ENCODE measurements at places on chromosomes 1 and 21.

DNA sequence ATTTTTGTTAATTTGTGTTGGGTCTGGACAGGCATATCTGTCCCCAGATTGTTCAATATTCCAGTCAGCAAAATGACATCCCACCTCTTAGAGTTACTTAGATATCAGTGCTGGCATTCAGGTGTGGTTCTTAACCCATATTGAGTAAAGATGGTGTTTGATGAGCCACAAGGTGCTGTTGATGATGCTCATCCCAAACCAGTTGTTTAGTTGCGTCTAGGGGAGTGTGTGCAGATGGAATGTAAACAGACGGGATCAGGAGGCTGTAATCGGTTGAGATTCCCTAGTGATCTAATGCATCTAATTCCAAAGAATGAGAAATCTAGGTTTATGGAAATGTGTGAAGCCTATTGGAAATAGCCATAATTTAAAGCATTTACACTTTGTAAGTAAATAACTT lies 1.1 kb downstream of the HOOK1 start:
- no peak for DNase-seq

- DNase-seq = no peak
Measured at GRCh38 chr1:93087532-93087931, 8.4 kb downstream of the MTF2 start.

DNA sequence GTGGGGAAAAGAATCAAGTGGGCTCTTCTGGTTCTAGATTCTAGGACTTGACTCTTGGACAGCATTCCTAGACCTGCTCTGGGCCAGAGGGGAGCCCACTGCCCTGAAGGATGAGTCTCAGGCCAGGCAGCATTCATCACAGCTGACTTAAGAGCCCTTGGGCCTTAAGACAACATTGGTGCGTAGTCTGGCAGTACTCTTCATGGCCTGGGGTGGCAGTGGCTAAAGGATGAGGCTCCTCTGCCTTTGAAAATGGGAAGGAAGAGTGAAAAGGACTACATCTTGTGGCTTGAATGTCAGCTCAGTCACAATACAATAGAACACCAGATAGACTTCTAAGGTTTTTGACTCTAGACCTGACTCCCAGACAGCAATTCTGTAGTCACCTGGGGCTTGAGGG lies 1415.1 kb upstream of the PRMT6 start:
- DNase-seq = no peak

- DNase-seq = no peak
Measured at GRCh38 chr21:16583556-16583955, 853.8 kb downstream of the USP25 start.

DNA sequence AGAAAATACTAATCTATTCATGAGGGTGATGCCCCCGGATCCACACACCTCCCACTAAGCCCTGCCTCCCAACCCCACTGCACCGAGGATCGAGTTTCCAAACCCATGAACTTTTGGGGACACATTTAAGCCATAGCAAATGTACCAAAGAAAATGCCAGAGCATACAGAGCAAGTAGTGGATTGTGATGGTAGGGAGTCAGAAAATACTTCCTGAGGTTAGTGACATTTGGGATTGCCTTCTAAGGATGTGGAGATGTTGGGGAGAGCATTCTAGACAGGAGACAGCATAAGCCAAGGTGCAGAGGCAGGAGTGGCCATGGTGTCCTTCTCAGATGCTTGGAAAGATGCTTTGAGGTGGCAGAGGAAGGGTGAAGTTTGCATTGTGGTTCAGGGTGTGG lies 32.2 kb downstream of the ANGEL2 start:
- DNase-seq = no peak

DNA sequence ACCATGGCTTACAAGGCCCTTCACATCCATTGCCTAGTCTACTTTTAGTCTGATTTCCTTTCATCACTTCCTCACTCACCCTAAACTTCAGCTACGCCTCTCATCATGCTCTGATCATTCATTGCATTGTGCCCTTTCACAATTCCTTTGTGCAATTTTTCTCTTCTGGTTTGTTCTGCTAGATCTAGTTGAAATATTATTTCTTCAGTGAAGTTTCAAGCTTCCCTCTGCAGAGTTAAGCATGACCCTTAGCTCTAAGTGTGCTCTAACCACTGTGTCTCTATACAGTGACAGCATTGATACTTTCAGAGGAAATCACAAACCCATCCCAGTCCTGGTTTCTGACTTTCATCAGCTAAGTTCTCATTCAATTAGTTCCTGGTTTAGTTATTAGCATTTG lies 166.1 kb downstream of the PLA2G4A start:
- no peak for DNase-seq

GRCh38 chr1:163227126-163227525 lies 24.4 kb upstream of the RGS5 start:
- DNase-seq = no peak

DNA sequence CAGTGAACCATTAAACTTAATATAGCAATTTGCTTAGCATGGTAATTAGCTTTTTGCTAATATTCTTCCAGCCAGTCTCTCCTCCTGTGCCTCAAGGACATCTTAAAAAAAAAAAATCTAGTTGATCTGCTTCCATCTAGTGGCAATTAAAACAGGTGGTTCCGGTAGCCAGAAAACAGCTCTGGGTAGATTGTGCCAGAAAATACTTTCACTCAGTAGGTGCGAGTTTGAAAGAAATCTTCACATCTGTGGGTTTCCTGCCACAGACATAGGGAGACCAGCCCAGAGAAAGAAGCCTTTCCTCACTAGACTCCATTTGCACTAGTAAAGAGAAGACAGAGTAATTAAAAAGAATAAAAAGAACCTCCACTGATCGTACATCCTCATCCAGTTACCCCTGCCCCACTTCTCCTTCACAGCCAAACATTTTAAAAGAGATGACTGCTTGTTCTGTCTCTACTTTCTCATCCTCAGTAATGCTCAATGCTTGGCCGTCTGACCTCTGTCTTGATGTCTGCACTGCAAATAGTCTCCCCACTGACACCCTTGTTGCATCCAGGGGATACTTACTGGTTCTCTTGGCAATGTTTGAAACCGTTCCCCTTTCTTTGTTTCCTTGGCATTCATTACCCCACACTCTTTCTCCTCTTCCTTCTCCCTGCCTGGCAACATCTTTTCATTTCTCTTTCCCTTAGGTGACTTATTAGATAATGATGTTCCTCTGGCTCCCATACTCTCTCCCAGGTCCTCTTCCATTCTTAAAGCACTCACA lies 16.9 kb downstream of the SELL start:
- DNase-seq = no peak

- DNase-seq = no peak
Measured at GRCh38 chr1:197903196-197903514, 725 bp downstream of the C1orf53 start.

GRCh38 chr1:241598249-241598648 lies 41.9 kb downstream of the CHML start:
- no peak for DNase-seq

DNA sequence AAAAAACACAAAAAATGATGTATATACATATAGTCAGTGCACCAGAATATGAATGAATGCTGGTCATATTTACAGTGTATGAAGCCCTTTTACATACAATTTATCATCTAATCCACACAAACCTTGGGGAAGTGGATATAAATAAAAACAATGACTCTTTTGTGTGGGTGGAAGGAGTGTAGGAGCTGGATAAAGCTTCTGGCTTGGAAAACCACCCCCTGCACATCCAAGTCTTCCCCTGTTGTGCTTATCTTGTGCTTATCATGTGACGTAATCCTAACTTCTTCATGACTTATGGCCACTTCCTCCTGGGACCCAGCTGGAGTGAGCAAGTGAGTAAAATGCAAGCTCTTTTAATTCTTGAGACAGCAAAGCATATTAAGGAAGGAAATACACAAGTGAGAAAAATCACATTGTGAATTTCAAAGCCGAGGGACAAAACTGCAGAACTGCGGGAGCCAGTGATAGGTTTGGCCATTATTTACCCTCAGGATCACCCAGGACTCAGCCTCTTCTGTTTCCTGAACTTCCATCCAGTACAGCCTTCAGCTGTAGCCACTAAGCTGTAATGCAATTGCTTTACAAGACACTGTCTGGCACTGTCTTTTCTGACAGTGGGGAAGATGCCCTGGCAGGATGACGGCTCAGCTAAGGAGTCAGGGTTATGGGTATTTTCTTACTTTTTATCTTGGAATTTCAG lies 104.0 kb upstream of the PPM1J start:
- no peak for DNase-seq

DNA sequence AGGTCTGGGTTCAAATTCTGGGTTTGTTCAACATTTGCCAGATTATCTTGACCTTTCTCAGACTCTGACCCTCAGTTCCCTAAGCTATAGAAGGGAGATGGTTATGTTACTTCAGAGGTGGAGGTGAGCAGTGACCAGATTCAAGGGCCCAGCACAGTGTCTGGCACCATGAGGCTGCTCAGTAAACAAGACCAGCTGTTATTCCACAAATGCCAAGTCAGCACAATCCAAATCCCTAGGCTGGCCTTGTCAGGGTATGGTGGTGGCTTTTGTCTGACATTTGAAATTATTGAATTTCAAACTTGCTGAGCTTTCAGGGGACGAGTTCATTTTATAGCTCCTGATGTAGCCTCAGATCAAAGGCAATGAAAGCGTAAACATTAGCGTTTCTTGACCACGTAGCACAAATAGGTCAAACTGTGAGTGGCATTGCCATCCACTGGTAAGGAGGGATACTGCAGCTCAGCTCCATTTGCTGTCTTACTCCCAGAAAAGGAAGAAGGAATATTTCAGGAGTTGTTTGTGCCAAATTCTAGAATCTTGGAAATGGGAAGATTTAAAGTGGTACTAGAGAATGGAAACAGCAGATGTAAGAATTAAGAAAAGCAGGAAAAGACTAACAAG lies 94.3 kb upstream of the EDN2 start:
- no peak for DNase-seq

DNA sequence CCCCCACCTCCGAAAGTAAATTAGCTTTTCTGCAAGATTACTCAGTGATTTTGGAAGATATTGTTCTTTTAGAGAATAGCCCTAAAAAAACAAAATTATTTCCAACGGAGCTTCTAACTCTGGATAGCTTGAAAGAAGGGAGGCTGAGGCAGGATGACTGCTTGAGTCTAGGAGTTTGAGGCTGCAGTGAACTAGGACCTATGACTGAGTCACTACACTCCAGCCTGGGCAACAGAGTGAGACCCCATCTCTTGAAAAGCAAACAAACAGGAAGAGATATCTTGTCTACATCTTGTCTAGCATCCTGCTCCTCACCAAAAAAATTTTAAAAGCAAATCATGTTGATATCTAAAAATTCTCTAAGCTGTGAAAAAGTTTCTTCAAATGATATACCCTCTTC lies 42.2 kb upstream of the CPLANE2 start:
- no peak for DNase-seq

DNA sequence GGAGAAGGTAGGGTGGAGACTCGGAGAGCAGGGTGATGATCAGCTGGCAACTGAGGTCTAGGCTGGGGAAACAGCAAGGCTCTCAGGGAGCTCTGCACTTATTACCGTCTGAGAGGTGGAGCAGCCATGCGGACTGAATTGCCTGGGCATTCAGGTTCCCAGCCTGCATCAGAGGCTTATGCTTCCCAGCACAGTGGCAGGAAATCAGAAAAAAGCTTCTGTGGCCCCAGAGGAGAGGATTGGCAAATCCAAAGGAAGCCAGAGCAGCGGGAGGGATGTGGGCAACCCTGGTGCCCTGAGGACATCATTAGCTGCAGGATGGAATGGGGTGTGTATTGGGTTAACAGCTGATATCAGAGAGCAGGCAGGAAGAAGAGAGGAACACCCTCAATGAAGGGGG lies 374.1 kb upstream of the POU3F1 start:
- DNase-seq = no peak

Measured in aorta (tissue), 5 donors.